ENCODE measurements at places on chromosomes 4 and X. TPM values are rescaled to one million over a fixed set of nuclear protein-coding genes. Genes with fewer than 3 reads are reported as not detected.

Gene BTK
- not detected for total RNA-seq

Gene ATP11C
- total RNA-seq, result 19.7 TPM

- peaks cover 6% of the 10 kb centered on the region for H3K27me3 ChIP-seq
- no peak overlapping the region for H3K27ac ChIP-seq
- no peaks in the 10 kb centered on the region for H3K36me3 ChIP-seq
- no peaks in the 10 kb centered on the region for H3K4me1 ChIP-seq
Observed at GRCh38 chr4:47160095-47160494, 128.7 kb downstream of the GABRB1 start.

Gene MAGEE2
- total RNA-seq, result not detected

- H3K4me3 ChIP-seq, result no peak overlapping the region
- H3K27me3 ChIP-seq, result no peaks in the 10 kb centered on the region
- H3K36me3 ChIP-seq, result no peaks in the 10 kb centered on the region
- no peak for DNase-seq
- H3K27ac ChIP-seq, result no peak overlapping the region
Observed at GRCh38 chr4:73772363-73772762, 32.0 kb downstream of the CXCL8 start.

Gene EVC2
- not detected for total RNA-seq

Gene TRIML2
- not detected for total RNA-seq

DNA sequence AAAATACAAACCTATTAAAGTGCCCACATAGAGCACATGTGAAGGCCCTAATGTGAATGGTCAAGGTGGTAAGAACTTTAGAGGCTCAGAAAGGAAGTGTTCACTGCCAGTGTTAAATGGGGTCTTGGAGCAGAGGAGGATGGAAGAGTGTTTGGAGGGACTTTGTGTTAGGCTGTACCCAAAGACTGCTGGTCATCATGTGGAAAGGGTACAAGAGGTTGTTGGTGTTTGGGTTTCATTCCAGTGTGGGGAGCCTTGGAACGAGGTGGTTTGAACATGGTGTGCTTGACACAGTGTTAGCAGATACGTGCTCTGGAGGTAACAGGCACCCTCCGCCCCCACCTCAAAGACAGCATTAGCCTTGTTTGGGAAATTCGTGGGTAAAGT, 73.1 kb downstream of the RAPGEF2 start:
- no peaks in the 10 kb centered on the region for H3K27me3 ChIP-seq
- H3K36me3 ChIP-seq, result no peaks in the 10 kb centered on the region
- peaks cover 27% of the 10 kb centered on the region for H3K4me1 ChIP-seq
- peak overlapping the region; percentile 53 for H3K4me3 ChIP-seq
- H3K27ac ChIP-seq, result peak overlapping the region; percentile 37
- DNase-seq, result no peak

Gene THAP9
- total RNA-seq, result 4.7 TPM

Gene PDZD4
- 0.59 TPM for total RNA-seq

DNA sequence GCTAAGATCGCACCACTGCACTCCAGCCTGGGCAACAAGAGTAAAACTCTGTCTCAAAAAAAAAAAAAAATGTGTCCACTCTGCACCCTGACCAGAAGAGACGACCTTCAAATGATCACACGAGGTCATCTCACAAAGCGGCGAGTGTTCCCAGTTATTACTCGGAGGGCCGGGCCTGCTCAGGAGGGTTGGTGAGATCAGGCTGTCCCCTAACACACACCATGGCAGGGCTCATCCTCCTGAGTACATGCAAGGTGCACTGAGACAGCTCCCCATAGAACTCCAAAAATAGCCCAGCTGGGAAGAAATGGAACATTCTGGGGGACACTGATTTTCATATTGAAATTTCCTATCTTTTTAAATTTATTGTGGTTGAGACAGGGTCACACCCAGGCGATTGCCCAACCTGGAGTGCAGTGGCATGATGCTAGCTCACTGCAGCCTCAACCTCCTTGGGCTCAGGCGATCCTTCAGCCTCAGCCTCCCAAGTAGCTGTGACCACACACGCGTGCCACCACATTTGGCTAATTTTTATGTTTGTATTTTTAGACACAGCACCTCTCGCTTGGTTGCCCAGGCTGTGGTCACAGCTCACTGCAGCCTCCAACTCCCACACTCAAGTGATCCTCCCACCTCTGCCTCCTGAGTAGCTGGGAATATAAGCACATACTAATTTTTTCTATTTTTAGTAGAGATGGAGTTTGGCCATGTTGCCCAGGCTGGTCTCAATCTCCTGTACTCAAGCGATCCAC, 51.5 kb downstream of the DHRSX start:
- no peak for DNase-seq
- peaks cover 10% of the 10 kb centered on the region for H3K4me1 ChIP-seq
- no peaks in the 10 kb centered on the region for H3K27me3 ChIP-seq
- H3K27ac ChIP-seq, result no peak overlapping the region

DNA sequence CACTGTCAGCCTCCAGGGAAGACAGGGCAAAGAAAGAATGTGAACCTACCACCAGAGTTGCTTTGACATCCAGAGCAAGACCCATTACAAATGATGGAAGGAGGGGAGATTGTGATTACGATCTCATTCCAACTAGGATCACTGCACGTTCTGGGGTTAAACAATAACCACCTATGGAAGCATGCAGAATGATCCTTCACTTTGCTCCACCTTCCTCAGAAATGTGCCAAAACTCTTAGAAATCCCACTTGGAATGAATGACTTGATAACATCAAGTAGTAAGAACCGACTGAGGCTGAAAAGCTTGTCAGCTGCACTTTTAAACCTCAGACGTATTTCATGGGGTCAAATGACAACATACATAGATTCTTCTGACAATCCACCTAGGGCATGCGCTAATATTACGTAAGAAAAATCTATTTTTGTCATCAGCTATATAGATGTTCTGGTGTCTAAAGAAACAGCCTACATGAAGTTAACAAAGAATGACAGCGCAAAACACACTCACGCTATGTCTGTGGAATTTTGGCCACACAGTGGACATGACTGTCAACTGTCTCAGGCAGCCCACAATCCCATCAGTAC, 3.5 kb upstream of the STS start:
- DNase-seq, result no peak
- peak overlapping the region; percentile 32 for H3K4me3 ChIP-seq
- H3K4me1 ChIP-seq, result peaks cover 24% of the 10 kb centered on the region

GRCh38 chr4:4526401-4526800, 15.4 kb downstream of the STX18 start:
- no peaks in the 10 kb centered on the region for H3K36me3 ChIP-seq
- DNase-seq, result no peak
- peaks cover 19% of the 10 kb centered on the region for H3K4me1 ChIP-seq
- no peaks in the 10 kb centered on the region for H3K27me3 ChIP-seq
- H3K27ac ChIP-seq, result no peak overlapping the region

- no peak overlapping the region for H3K27ac ChIP-seq
- H3K27me3 ChIP-seq, result peaks cover 9% of the 10 kb centered on the region
- peaks cover 5% of the 10 kb centered on the region for H3K4me1 ChIP-seq
- no peak overlapping the region for H3K4me3 ChIP-seq
Observed at GRCh38 chrX:69128588-69128987, 36.7 kb downstream of the PJA1 start.

DNA sequence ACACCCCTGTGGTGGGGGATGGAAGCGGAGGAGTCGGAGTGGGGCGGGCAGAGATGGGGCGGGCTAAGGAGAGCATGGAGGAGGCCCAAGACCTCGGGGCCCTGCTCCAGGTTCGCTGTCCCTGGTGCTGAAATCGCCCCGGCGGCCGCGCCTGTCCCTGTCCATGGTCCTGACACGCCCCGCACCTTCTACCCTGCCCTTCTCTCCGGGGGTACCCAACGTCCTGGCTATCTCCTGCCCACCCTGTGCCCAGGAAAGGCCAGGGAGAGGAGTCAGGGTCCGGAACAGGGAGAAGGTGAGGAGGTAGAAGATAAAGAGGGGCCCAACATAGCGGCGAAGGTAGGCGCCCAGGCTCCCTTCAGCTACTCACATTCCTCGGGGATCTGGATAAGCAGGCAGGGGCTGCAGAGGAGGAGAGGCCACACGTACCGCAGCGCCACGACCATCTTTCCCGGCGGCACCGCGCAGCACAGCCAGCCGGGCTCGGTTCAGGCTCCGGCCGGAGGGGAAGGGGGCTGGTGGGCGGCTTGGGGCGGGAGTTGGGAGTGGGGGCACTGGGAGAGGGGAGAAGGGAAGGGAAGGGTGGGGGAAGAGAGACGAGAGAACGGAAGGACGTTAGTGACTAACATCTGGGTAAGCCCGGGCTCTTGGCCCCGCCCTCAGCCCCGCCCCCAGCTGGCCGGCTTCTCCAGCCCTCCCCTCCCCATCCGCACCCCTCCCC, 10.4 kb downstream of the L1CAM start:
- no peak overlapping the region for H3K4me3 ChIP-seq
- H3K4me1 ChIP-seq, result peaks cover 9% of the 10 kb centered on the region
- peaks cover 5% of the 10 kb centered on the region for H3K36me3 ChIP-seq

DNA sequence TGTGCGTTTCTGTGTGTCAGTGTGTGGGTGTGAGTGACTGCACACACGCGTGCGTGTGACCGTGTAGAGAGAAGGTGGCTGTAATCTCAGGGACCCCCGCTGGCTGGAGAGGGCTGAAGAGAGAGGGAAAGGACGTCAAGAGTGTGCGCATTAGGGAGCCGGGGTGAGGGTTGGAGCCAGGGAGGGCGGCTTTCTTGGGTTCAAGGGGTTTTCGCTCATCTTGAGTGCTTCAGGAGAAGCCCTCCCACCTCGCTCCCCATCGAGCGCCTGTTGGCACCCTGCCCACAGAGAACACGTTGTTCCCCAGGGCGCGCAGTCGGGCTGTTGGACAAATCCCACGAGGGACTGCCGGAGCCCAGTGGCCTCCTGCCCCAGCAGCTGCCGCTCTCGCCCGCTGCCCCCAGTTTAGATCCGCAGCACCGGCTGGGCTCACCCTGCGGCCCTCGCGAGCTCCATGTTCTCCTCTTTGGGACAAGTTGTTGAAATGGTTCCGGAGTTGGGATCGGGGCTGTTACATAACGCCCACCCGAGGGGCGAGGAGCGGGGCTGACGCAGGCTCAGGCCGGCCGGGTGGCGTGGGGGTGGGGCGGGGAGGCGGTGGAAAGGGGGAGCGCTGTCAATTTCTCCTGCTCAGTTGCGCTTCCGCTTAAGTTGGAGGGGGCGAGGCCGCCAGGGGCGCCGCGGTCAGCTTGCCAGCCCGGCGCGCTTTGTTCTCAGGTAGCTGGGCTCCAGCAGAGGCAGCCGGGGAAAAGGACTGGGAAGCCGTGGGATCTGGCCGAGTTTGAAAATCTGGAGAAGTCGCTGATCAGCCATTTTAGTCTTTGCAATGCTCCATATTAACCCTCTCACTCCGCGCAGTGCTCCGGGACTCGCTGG, 1.6 kb downstream of the GRIA2 start:
- no peaks in the 10 kb centered on the region for H3K27me3 ChIP-seq
- H3K4me1 ChIP-seq, result no peaks in the 10 kb centered on the region
- no peak for DNase-seq
- no peak overlapping the region for H3K27ac ChIP-seq
- H3K36me3 ChIP-seq, result no peaks in the 10 kb centered on the region

Gene TEC
- total RNA-seq, result 5.4 TPM

GRCh38 chrX:6810776-6811175, 275.9 kb upstream of the VCX3A start:
- no peak for DNase-seq
- no peak overlapping the region for H3K4me3 ChIP-seq
- no peaks in the 10 kb centered on the region for H3K4me1 ChIP-seq
- H3K27me3 ChIP-seq, result no peaks in the 10 kb centered on the region

Gene TRIM61
- 0.45 TPM for total RNA-seq

DNA sequence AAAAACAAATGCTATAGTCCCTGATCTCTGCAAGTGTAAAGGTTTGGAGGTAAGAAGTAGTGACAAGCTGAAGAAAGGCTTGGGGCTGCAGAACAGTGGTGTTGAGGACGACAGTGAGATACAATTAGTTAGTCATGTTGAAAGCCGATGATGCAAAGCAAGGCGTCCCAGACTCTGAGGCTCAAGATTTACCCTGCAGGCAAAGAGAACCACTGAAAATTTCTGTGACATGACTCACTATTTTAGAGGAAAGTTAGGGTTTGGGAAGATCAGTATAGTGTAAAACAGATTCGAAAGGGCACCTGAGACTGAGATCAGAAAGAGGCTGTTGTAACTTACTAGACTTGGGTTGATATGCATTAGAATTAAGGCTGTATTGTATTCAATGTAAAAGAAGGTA, 281.3 kb upstream of the FTHL17 start:
- peak overlapping the region; percentile 0 for H3K27ac ChIP-seq
- peaks cover 5% of the 10 kb centered on the region for H3K36me3 ChIP-seq
- no peaks in the 10 kb centered on the region for H3K27me3 ChIP-seq
- H3K4me1 ChIP-seq, result peaks cover 45% of the 10 kb centered on the region
- H3K4me3 ChIP-seq, result peak overlapping the region; percentile 3

Gene DIAPH2
- 20.9 TPM for total RNA-seq

DNA sequence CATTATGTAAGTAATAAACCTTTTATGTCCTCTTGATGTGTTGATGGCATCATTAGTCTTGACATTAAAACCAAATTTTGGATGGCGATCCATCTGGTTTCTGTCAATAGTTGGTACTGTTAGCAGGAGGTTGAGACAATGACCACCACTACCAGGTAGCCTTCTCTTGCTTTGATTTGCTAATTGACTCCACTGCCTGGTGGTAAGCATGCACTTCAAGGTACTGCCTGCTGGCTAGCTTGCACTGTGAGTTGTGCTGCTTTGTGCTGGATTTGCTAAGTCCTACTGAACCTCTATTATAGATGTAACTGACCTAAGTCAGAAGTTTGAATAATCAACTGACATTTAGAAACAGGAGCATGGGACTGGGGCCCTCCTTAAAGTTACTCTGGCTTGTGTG, 46.3 kb downstream of the ATP1B4 start:
- H3K4me3 ChIP-seq, result no peak overlapping the region
- no peak for DNase-seq
- H3K4me1 ChIP-seq, result no peaks in the 10 kb centered on the region
- no peak overlapping the region for H3K27ac ChIP-seq
- no peaks in the 10 kb centered on the region for H3K36me3 ChIP-seq

GRCh38 chr4:7590189-7590588, 155.5 kb upstream of the PSAPL1 start:
- H3K36me3 ChIP-seq, result no peaks in the 10 kb centered on the region
- H3K4me3 ChIP-seq, result no peak overlapping the region
- H3K27me3 ChIP-seq, result peaks cover 50% of the 10 kb centered on the region
- no peaks in the 10 kb centered on the region for H3K4me1 ChIP-seq
- DNase-seq, result no peak

DNA sequence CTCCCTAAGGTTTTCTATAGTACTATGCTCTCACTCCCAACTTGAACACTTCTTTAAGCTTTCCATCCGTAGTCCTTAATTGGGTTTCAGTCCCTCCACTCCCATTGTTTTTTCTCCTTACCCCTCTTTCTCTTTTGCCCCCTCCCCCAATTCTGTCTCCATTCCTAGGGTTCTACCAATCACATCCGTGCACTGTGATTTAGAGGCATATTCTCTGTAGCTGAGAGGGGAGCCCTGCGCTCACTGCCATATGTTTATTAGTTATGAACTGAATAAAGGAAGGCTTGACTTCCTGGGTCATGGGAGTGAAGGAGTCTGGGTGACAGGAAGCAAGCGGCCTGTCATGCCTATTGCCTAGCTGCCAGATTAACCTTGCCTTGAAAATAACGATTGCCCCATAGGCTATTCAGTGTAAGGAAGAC, 471 bp downstream of the MCTS1 start:
- DNase-seq, result peak; percentile 15
- peak overlapping the region; percentile 94 for H3K27ac ChIP-seq
- H3K4me1 ChIP-seq, result no peaks in the 10 kb centered on the region
- no peaks in the 10 kb centered on the region for H3K27me3 ChIP-seq
- H3K4me3 ChIP-seq, result peak overlapping the region; percentile 83

- H3K27ac ChIP-seq, result no peak overlapping the region
- no peaks in the 10 kb centered on the region for H3K4me1 ChIP-seq
- no peaks in the 10 kb centered on the region for H3K36me3 ChIP-seq
- no peaks in the 10 kb centered on the region for H3K27me3 ChIP-seq
- H3K4me3 ChIP-seq, result no peak overlapping the region
- no peak for DNase-seq
Observed at GRCh38 chr4:24417206-24417605, 167.1 kb downstream of the DHX15 start.
